ENCODE measurements at places on chromosomes 1 and 21.
A peak's percentile ranks its signal among the peaks of the same experiment; 100 is the strongest.

- no peak for DNase-seq
Measured at GRCh38 chr1:81225789-81226602, 574.7 kb upstream of the ADGRL2 start.

DNA sequence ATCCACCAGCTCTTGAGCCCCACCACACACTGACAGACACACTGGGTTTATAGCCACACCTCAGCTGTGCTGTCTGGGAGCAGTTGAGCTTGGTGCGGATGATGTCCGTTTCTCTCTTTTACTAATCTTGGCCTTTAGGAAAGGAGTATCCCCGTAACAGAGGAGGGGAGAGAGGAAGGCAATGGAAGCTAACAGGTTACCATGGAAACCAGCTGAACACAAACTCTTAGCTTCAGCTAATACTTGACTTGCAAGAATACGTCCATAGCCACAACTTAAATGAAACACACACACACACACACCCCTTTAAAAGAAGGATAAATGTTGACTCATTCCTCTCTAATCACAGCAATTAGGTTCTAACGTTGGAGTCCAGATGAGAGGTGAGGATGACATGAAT lies 28.0 kb upstream of the LRRN2 start:
- no peak for DNase-seq

DNA sequence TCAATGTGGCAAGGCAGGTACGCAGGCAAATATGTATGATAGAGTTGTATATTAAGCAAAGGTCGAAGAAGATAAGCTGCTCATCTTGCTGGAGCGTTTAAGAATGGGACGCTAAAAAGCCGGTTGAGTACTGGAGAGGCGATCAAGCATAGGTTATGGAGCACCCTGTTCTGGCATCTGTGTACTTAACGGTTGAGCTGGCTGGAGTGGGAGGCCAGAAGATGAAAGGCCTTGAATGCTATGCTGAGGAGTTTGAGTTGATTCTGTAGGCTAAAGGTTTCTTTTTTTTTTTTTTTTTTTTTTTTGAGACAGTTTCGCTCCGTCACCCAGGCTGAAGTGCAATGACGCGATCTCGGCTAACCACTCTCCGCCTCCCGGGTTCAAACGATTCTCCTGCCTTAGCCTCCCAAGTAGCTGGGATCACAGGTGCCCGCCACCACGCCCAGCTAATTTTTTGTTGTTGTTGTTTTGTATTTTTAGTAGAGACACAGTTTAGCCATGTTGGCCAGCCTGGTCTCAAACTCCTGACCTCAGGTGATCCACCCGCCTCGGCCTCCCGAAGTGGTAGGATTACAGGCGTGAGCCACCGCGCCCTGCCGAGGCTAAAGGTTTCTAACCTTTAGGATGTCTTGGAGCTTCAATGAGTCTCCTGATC lies 850 bp upstream of the KHDC4 start:
- DNase-seq: peak; percentile 72

GRCh38 chr1:29365906-29366670 lies 129.8 kb downstream of the PTPRU start:
- DNase-seq: no peak

GRCh38 chr1:23029337-23029736 lies 10.1 kb downstream of the KDM1A start:
- DNase-seq: no peak

DNA sequence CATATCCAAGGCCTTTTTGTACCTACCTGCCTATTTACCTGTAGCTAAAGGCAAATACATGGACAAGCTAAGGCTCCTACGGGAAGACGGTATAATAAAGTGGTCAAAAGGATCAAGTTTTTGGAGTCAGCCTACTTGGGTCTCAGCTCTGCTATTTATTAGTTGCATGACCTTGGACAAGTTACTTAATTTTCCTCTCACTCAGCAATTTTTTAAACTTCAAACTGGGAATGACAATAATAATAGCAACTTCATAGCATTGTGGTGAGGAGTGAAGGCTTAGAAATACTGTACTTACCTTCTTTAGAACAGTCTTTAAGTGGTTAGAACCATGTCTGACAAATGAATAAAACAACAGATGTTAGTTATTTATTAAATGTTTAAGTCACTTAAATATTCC lies 60.2 kb upstream of the SLC35F3 start:
- no peak for DNase-seq

- DNase-seq: no peak
Measured at GRCh38 chr1:194734970-194735369, 1548.6 kb upstream of the B3GALT2 start.

Measured in NCI-H526 (cell line).